ENCODE measurements at places on chromosomes 1 and 21. TPM values are rescaled to one million over a fixed set of nuclear protein-coding genes. Genes with fewer than 3 reads are reported as not detected.
A peak's percentile ranks its signal among the peaks of the same experiment; 100 is the strongest.

Gene FAM72B
- 1.1 TPM for total RNA-seq

Gene THEM5
- total RNA-seq: not detected

Gene TNNI3K
- 3.9 TPM for total RNA-seq

Gene LRRC71
- 0.40 TPM for total RNA-seq

Gene HSD3B2
- total RNA-seq: not detected

Gene RHBDL2
- 1.2 TPM for total RNA-seq

Gene UQCRHL
- total RNA-seq: 1.4 TPM

Gene MIXL1
- total RNA-seq: not detected

Gene PKLR
- not detected for total RNA-seq

Gene ACOT11
- total RNA-seq: 11.5 TPM

DNA sequence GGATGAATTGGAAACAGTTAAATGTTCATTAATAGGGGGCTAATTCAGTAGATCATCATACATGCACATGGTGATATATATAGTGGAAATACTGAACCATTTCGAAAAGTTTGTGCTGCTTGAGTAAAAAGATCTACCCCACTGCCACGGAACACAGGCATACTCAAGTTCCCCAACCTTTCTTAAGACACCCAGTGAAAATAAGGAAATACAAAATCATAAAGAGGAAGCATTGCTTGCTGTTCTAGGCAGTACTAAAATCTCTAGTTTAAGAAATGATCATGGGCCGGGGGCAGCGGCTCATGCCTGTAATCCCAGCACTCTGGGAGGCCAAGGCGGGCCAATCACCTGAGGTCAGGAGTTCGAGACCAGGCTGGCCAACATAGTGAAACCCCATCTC, 37.6 kb upstream of the KIRREL1 start:
- no peak for ATAC-seq

DNA sequence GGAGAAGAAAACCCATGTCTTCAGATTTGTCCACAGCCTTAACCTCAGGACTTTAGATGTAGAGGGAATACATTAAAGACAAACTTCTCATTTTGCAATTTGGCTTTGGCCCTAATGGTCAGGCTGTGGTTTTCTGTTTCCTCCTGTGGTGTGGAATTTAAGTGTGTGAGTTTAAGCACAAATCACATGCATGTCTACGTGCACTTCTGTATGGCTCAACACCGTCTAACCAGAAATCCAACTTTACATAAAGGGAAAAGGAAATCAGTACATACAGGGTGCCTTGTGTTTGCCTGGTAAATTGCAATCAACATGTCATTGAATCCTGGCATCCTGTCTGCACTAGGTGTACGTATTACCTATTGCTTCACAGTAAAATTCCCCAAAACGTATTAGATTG, 1.2 kb upstream of the ZNF124 start:
- ATAC-seq: no peak

- no peak for ATAC-seq
Measured at GRCh38 chr1:6483017-6483760, 8.3 kb downstream of the PLEKHG5 start.

DNA sequence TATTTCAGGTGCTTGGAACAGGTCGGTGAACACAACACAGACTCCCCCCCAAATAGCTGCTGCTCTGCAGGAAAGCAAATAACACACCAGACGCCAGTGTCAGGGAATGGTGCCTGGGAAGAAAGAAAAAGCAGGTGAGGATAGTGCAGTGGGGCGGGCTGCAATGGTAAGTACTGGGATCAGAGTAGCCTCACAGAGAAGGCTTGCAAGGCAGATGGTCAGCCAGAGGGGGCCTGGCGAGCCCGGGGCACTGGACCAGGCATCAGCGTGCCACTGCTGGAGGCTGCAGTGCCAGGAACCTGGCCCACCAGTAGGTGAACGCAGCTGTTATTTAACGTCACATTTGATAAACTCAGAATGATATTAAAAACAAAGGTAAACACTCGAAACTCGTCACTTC, 60.0 kb downstream of the POFUT2 start:
- ATAC-seq: no peak

DNA sequence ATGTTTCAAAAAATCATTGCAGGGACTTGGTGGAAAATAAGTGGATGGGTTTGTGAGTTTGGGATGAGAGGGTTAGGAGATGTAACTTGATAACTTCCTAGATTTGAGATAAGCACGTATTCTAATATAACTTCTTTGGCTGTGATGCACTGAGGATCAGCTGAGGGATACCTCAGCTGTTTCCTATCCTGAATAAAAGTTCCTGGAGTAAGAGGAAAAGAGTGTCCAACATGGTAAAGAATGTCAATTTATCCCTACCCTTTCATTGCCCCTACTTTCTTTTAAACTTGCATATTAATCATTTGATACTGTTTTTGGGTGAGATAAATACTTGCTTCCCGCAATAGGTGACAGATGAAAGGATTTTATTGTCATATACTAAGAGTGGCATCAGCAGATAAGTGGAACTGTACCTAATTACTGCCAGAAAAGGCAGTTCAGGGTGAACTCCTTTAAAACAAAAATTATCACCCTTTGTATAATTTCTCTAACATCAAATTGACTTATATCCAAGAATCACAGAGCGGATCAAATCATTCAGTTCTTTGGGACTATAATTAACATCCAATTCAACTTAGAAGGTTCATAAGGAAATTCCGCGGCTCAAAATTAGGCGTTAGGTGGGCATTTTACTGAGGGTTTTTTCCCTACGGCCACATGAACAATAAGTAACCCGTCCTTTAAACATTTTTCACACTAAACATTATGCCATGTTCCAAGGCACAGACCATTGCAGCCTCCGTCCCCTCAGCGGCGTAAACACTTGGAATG, 1.4 kb upstream of the SUCO start:
- ATAC-seq: no peak

- ATAC-seq: no peak
Measured at GRCh38 chr1:29802181-29803068, 566.1 kb downstream of the PTPRU start.

- ATAC-seq: no peak
Measured at GRCh38 chr1:7104339-7104738, 319.1 kb downstream of the CAMTA1 start.

DNA sequence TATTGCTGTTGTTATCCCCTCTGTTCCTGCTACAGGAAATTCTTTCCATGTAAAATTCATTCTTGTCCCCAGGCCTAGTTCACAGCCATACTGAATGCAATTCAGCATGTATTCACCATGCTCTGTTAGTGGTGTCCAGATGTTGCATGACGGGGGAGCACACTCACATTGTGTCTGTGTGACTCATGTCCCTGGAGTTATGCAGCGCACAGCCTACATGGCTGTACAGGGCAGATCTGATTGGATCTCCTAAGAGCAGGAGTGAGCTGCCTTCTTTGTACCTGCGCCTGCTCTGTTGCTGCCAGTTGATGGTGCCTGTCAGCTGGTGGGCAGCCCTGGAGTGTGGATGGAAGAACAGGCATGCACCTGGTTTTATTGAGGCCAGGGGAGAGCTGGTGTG, 17.6 kb downstream of the HTR6 start:
- ATAC-seq: no peak

GRCh38 chr21:34881839-34882371, 167.2 kb downstream of the RUNX1 start:
- ATAC-seq: no peak

- ATAC-seq: no peak
Measured at GRCh38 chr1:63635681-63636080, 42.5 kb downstream of the PGM1 start.

GRCh38 chr21:38440746-38441145, 57.5 kb downstream of the ERG start:
- ATAC-seq: no peak

DNA sequence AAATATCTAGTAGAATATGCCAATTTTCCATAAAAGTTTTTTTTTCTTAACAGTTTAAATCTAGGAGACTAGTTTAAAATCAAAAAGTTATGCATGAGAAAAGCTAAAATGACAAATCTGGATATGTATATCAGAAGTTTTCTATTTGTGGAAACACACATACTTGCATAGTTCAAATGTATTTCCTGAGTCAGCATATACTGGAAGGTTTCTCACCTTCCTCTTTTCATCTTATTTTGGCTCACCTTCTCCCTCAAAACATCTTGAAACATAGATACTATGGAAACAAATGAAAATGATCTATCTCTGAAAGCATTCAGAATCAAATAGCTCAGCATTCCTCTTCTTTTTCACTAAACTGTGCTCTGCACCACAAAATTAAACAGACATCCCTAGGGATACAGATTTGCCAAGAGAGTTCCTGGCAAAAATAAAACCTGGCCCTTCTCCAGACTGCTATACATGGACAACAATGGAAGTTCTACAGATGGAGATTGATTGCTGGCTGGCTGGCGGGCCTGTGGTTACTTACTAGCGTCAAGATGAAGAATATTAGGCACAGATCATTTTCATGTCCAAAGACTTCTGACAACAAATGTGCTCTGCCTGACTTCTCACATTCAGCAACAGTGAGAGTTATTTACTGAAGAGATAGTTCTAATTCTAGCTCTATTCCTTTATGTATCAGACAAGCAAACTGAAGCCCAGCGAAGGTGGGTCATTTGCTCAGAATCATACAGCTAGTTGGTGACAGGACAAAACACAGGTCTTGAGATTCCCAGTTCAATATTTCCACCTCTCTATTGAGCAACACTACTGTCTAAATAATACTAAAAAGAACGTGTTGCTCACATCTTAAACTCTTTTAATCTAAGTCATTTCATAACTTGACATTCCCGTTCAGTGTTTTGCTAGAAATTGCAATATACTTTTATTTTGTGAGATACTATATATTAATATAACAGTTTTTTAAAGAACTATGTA, 26.6 kb downstream of the DIPK1A start:
- peak; percentile 58 for ATAC-seq

GRCh38 chr1:205210756-205211168, 740 bp downstream of the DSTYK start:
- ATAC-seq: no peak

DNA sequence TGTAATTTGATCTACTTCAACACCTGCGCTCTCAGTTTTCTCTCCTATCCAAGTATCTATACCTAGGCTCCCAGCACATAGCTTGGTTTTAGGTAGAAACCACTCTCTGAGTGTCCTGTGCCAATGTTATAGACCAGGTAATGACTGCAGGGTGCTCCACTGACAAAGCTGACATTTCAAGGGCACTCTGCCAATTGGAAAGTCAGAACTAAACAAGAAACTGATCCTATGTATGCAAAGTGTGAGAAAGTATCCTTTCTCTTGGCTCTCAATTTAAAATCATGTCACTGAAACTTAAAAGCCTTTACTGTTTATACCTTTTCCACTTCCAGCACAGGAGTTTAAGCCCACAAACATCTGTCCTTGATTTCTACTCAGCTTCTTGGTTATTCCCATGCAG, 45.0 kb upstream of the AIM2 start:
- no peak for ATAC-seq

DNA sequence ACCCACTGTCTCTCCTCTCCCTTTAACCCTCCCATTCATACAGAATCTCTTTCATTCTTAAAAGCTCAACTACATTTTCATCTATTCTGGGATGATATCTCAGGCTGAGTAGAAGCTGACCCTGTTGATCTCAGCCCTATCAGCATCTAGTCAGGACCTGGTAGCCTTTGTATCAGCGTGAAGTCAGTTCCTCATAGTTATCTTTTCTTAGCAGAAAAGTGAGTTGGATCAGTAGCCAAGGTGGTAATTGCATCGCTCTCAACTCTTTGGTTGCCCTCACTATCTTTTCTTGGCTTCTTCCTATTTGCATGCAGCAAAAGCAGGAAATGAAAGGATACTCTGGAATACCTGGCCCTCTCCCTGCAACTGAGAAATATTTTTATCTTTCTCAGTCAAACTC, 13.6 kb upstream of the GOLT1A start:
- ATAC-seq: no peak

- ATAC-seq: peak; percentile 67
Measured at GRCh38 chr1:8211883-8212579, 105.9 kb upstream of the SLC45A1 start.
